ENCODE measurements at places on chromosomes 5 and 9.
A peak's percentile ranks its signal among the peaks of the same experiment; 100 is the strongest.

- no peak for DNase-seq
Measured at GRCh38 chr9:116671605-116672004, 15.5 kb upstream of the TRIM32 start.

- DNase-seq, result no peak
Measured at GRCh38 chr5:25850581-25850980, 1187.8 kb downstream of the CDH9 start.

DNA sequence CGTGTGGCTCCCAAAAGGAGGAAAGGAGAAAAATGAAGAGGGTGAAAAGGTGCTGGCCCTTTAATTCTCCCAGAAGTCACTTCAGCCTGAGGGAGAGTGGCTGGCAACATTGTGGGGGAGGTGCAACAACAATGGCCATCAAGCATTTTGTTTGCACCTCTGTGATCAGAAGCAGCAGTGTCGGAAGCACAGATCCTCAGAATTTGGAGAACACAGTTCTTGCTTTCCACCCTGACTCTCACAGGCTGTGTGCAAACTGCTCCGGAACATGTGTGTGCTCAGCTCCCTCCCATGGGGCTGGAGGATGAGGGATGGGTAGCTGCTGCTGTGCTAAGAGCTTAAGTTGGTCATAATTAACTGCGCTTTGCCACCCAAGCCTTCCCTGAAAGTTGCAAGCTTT, 127.1 kb downstream of the DPYSL3 start:
- DNase-seq, result no peak

GRCh38 chr9:114282926-114283325, 40.0 kb upstream of the ORM1 start:
- peak; percentile 19 for DNase-seq

DNA sequence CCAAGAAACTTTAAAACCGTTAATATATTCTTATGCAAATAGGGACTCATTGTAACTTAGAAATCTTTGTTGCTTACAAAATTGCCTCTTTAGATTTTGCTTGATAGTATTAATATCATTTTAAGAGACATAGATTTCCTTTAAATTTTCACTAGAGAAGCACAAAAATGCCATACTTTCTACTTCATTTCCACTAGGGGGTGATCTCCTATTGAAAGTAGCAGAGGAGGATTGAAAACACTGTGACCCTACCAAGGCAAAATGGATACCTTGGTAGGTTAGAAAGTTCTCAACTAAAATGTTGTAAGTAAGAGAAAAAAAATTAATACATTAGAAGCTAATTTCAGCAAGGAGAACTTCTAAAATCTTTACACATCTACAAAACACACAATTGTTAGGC, 204.9 kb downstream of the CHSY3 start:
- no peak for DNase-seq

DNA sequence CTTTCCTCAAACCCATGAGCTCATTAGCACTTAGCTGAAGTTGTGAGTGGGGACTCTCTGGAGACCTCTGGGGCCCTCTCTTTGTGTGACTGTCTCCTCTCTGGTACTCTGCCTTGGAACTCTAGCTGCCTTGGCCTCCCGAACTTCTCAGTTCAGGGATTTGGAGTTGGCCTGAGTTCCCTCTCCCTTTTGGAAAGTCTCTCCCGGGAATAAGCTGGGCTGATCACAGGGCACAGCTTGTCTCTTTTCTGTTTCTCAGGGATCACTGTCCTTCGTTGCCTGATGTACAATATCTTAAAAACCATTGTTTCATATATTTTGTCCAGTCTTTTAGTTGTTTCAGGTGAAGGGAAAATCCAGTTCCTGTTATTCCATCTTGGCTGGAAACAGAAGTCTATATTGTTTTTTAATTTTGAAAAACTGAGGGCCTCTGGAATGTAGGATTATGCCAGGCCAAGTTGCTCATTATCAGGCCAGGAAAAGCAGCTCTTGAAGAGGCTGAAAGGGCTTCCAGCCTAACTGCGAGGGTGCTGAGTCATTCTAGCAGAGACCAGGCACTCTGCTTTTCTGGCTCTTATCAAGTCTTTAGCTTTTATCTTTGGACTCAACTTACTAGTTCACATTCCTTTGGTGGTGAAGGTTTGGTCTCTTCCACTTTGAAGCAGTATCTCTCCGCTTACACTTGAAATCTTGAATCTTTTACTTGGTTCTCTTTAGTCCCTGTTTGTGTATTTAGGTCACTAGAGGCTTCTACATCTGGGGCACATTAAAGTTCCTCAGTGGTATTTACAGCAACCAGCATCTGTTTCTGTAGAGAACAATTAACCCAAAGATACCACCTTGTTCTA, 8.4 kb upstream of the RGS3 start:
- no peak for DNase-seq

GRCh38 chr9:133601746-133602145, 7.4 kb downstream of the FAM163B start:
- DNase-seq, result no peak

DNA sequence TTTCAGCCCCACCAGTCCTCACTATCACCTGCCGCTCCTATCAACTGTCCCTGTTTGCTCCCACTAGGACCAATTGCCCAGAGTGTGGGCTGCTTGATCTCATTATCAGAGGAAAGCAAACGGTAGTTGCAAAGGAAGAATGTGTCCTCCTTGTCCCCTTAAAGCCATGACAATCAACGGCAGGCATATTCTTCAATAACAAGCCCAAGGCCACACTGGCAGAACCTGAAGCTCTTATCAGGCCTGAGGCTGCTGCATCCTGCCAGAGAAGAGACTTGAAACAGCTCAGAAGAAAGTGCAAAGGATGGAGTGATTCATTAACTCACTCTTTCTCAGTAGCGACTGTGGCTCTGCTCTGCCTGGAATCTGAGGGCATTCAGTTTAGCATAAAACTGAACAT, 39.2 kb upstream of the MAN2A1 start:
- DNase-seq, result no peak

DNA sequence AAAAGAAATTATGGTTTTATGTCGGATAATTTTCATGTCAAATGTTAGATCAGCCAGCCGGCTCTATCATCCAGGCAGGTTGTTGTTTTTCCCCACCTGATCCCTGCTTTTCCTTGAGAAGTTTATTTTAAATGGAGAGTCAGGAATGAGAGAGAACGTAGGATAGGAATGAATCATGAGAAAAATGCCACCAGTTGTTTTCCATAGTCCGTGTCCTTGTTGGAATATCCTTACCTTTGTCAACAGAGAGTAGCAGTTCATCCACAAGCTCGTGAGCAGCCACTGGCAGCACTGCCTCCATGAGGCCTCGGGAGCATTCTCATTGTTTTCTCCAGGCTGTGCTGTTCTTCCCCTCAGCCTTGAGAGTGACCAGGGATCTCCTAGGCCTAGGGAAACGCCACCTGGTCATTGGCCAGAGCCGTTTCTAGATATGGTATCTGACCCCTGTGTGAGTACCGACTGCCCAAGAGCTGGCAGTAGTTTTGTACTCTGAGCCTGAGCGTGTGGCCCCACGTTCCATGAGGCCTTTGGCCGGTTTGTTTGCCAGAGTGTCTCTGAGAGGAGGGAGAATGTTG, 293.3 kb downstream of the FANCC start:
- DNase-seq, result no peak

GRCh38 chr9:119810645-119811429, 441.6 kb upstream of the BRINP1 start:
- no peak for DNase-seq

- no peak for DNase-seq
Measured at GRCh38 chr5:66438696-66439095, 157.5 kb upstream of the MAST4 start.

- no peak for DNase-seq
Measured at GRCh38 chr5:57989378-57989777, 470.5 kb downstream of the PLK2 start.

DNA sequence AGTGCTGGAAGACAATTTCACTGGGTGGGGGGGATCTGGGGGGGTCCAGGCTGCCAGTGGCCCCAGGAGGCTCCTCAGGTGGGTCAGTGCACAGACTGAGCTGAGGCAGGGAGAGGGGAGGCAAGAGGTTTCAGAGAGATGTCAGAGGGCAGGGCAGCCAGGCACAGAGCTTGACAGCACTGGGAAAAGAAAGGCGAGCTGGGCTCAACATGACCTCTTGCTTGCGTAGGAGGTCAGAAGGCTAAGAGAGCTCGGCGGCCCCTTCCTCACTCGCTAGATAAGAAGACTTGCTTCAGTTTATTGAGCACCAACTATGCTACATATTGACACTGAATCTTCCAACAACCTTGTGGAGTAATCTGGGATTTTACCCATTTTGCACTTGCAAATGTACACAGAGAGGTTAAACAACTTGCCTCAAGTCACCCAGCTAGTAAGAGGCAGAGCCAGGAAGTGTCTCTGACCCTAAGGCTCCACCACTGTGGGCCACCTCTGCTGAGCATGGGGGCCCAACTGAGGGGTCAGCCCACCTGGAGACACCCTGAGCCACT, 3.5 kb downstream of the PDLIM7 start:
- DNase-seq, result no peak

- DNase-seq, result no peak
Measured at GRCh38 chr9:138021251-138022056, 143.9 kb downstream of the CACNA1B start.

GRCh38 chr9:72911816-72912215, 41.0 kb downstream of the ALDH1A1 start:
- DNase-seq, result no peak

DNA sequence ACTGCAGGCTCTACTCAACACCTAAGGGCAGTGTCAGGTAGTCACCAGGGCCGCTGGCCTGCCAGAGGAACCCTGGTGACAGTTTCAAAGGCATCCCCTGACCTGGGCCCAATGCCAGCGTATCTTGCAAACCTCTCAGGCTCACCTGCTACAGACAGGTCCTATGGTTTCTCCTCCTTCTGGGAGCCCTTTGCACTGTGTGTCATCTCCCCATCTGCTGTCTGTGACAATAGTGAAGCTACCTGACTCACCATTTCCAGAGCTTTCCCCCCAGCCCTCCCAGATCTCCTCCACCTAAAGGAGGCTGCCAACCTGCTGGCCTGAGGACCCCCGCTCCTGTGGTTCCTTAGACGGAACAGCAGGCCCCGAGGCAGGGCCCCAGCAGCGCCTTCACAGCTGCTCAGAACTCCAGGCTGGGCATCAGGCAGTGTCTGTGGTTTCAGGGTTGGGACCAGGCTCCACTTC, 203.1 kb downstream of the FSTL4 start:
- no peak for DNase-seq

DNA sequence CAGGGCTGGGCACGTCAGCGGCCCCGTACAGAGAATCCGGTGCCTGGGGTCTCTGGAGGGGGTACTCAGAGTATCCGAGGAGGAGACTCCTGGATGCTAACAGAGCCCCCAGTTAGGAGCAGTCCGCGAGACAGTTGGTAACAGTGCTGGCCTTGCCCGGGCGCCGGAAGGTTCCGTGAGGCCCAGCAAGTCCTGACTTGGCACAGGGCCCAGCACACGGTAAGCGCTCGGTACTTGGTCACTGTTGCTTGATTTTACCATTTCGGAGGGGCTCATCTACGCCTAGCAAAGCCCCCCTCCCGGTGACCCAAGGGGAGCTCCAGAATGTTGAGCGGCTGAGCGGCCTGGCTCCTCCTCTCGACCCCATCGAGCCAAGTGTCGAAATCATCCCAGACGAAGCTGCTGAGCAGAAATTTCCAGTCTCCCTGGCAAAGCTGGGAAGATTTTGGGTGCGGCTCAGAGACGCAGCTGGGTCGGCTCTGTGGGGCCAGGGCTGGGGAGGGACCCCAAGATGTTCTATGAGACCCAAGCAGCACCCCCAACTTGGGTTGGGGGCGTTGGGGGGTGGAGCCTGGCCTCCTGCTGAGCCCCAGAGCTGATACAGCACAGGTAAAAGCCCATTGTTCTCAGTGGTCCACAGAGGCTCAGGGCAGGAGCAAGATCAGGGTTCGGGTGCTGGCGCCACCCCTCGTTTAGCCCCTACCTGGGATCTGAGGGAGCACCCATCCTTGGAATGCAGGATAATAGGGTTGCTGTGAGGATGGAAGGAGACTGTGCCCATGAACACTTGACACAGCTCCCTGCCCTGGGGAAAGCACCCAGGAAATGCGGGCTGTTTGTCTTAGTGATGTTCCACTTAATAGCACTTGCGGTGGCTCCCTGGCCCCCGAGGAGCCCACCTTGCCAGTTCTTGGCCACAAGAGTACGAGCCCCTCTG, 137.2 kb downstream of the C9orf50 start:
- DNase-seq, result no peak

DNA sequence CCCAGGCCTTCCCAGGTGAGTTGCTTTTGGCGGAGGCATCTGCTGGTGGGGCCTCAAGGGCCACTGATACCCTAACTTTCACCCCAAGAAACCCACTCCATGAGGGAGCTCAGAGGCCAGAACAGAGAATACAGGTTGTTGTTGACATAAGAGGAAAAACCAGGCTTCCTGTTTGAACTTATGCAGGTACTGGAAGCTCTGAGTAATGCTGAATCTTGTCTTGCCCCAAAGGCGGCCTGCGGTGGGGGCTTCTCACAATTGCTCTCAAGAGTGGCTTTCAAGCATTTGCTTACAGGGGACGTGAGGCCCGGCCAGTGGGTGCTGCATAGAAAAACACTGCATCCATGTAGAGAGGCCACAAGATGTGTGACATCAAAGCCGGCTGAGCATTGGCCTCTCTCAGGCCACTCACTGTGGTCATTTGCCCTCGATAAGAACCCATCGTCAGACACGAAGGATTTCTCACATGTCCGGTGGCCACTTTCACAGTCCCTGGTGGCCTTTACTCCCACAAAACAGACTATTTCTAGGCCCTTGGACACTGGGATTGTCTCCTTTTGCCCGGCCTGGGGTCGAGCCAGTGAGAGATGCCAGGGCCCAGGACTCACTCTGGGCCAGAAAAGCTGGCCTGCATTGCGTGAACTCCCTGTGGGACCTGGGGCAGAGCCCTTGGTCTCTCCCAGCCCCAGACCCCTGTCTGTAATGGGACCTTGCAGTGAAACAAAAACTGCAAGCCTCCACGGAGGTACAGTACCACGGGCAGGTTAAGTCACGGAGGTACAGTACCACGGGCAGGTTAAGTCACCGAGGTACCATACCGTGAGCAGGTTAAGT, 34.5 kb upstream of the TCF7 start:
- peak; percentile 63 for DNase-seq
